ENCODE measurements at places on chromosomes 5 and 9.

DNA sequence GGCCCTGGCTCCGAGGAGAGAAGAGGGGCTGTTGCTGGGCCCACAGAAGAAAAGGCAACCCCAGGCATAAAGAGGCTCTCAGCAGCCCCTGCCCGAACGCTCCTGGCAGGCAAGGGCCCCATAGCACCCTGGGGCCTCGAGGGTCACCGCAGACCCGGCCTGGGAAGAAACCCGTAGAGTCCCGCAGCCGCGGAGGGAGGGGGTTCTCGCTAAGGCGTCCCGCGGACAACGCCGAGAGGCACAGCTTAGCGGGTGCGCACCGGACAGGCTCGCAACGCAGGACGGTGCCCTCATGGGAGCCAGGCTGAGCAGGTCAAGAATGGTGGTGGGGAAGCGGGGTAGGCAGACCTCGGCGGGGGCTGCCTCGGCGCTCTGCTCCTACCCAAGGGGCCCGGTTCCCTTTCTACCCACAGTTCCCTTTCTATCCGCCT, 6.7 kb downstream of the PITX1 start:
- no peak for DNase-seq

DNA sequence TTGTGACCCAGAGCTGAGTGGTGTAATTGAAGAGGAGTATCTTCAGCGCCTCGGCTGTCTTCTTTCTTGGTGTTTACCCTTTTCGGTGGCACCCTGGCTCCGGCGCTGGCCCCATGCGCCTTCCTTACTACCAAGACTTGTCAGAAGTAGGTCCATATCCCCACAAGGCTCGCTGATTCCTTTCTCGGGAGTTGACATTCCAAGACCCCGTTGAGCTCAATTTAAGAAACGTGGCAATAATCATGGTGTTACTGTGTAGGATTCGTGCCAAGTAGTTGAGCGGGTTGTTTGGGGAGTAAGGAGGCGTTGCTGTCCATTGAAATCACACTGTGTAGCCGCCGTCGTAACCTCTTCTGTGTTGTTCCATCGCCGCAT, 795 bp downstream of the NDUFAF2 start:
- peak; percentile 19 for DNase-seq

GRCh38 chr9:131253891-131254491, 22.3 kb downstream of the FAM78A start:
- no peak for DNase-seq

- no peak for DNase-seq
Measured at GRCh38 chr9:134545543-134546245, 95.9 kb upstream of the COL5A1 start.

GRCh38 chr9:93185266-93186214, 1.6 kb downstream of the WNK2 start:
- DNase-seq, result no peak

GRCh38 chr9:19022206-19022605, 10.8 kb downstream of the SAXO1 start:
- no peak for DNase-seq

DNA sequence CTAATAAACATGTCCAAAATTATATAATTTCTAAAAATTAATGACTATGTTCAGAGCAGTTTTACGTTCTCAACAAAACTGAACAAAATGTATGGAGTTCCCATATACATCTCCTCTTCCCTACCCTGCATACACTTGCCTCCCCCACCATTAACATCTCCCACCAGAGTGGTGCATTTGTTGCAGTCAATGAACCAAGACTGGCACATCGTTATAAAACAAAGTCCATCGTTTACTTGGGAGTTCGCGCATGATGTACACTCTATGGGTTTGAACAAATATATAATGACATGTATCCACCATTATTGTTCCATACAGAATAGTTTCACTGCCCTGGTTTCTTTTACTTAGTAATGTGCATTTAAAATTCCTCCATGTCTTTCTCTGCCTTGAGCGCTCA, 130.1 kb downstream of the APBA1 start:
- DNase-seq, result no peak

DNA sequence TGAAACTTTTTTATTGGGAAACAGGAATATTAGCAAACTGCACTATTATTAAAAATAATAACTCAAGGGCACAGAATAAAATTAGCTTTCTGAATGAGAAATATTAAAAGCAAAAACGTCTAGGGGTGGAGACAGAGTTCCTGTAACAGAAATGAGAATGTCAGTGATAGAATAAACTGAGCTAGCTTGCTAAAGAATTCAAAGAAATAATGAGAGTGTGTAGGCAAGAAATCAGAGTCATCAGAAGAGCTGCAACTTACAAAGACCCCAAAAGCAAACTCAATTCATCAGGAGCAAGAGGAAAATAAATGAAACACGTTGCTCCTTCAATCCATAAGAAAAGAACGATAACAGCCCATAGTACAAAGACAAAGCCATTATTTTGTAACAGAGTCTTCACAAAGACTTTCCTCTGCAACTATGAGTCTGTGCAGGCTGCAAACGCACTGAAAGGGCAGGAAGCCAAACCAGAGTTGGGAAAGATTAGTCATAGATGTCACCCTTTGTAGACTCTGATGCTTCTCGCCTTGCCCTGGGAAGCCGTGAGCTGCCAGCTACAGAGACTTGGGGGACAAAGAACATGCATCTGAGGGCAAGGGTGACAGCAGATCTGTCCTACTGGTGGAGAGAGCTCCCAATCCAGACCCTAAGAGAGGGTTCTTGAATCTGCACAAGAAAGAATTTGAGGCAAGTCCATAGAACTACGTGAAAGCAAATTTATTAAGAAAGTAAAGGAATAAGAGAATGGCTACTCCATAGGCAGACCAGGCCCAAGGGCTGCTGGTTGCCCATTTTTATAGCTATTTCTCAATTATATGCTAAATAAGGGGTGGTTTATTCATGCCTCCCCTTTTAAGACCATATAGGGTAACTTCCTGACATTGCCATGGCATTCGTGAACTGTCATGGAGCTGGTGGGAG, 40.8 kb downstream of the SHC3 start:
- no peak for DNase-seq

GRCh38 chr5:1211701-1212100, 10.3 kb downstream of the SLC6A19 start:
- DNase-seq, result no peak

DNA sequence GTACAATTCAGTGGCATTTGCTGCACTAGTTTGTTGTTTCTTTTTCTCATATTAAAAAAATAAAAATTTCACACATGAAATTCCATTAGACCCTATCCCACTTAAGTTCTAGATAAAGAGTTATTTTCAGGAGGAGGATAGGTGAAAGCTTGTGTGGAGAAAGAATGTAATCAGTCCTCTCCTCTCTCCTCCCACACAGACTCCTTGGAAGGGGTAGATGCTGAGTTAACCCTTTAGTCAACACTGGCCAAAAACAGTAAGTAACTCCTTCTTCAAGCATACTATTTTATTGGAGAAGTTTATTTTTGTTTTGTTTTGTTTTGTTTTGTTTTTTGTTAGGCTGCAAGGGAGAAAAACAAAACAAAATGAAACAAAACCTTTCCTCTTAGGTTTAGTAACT, 30.6 kb upstream of the LMNB1 start:
- no peak for DNase-seq

DNA sequence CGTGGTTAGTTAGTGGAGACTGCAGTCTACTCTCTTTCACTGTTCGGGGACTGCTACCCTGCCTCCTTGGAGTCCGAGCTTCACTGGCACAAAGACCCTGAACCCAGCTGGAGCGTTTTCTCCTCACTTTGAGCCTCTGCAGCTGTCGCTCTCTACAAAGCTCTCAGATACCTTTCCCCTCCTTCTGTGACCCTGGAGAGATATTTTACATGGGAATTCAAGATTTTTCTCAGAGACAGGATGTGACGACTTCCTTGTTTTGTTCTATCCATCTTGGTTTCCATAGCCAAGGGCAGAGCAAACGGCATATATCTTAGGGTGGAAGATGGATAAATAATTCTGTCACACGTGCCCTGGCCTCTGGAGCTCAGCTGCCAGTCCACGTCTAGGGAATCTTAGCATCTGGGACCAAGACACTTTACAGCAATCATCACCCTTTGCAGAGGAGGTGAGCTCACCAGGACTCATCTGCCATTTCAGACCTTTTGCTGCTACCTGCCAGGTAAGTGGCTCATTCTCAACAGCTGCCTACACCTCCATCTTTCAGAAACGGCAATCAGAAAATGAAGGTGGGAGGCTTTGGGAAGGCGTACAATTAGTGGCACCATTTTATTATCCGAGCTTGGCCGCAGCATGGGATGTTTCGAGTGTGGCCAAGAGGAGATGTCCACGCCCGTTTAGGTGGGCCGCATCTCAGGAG, at the start of gene BTNL9:
Gene BTNL9, plus strand, starts transcription at position 336 of the 700 bp plus-strand sequence. CDS start 5,224 bp downstream, outside the sequence.
- DNase-seq, result no peak

GRCh38 chr9:133089271-133089671, 27.5 kb downstream of the CEL start:
- DNase-seq, result no peak

DNA sequence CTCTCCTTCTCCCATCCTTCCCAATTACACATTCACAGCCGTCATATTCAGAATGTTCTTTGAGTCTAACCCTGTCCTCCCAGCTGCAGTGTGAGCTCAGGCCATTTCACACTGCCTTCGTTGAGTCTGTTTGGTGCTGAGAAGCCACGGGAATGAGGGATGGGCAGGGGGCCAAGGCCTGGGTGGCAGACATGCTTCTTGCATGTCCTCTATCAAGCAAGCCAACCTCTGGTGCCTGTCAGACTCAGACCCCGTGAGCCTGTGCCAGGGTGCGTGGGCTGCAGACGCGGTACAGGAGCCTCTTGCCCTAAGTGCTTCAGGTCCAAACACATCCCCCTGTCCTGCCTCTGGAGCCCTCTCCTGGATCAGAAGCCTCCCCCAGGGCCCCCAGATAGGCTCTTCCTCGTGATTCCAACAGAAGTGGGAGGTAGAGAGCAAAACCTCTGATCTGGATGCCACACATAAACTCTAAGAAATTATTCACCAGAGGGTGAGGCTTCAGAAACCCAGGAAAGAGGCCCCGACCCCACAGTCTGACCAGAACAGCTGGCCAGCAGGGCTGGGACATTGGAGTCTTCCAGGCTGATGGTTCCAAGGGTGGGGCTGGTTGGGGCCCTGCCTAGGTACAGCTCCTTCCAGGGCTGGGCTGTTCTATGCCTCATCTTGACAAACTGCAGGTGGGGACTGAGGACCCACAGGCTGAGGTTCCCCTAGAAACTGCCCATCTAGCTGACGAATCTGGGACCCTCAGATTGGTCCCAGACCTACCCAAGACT, 46.7 kb upstream of the CDKN2AIPNL start:
- no peak for DNase-seq

DNA sequence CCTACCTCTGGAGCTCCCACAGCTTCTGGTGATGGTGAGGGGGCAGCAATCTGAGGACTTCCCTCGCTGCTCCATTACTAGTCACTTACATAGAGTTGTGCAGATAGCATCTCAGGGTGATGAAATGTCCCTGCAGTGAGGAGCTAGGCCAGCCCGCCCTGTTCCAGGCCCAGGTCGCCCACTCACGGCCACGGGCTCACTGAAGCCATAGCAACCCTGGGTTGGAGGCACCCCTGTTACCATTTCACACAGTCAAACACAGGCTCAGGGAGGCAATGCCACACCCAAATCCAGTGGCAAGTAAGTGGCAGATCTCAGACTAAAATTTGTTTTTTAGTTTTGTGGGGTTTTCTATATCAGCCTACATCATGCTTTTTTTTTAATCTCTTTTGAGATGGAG, 19.6 kb downstream of the SH2D3C start:
- DNase-seq, result no peak

GRCh38 chr9:120775859-120776258, 17.4 kb downstream of the FBXW2 start:
- DNase-seq, result no peak

GRCh38 chr5:181181650-181182565, 23.1 kb downstream of the TRIM7 start:
- peak; percentile 64 for DNase-seq

GRCh38 chr5:55715519-55716078, 3.5 kb upstream of the SLC38A9 start:
- no peak for DNase-seq

- peak; percentile 66 for DNase-seq
Measured at GRCh38 chr9:113620377-113621161, 157.0 kb downstream of the RGS3 start.

DNA sequence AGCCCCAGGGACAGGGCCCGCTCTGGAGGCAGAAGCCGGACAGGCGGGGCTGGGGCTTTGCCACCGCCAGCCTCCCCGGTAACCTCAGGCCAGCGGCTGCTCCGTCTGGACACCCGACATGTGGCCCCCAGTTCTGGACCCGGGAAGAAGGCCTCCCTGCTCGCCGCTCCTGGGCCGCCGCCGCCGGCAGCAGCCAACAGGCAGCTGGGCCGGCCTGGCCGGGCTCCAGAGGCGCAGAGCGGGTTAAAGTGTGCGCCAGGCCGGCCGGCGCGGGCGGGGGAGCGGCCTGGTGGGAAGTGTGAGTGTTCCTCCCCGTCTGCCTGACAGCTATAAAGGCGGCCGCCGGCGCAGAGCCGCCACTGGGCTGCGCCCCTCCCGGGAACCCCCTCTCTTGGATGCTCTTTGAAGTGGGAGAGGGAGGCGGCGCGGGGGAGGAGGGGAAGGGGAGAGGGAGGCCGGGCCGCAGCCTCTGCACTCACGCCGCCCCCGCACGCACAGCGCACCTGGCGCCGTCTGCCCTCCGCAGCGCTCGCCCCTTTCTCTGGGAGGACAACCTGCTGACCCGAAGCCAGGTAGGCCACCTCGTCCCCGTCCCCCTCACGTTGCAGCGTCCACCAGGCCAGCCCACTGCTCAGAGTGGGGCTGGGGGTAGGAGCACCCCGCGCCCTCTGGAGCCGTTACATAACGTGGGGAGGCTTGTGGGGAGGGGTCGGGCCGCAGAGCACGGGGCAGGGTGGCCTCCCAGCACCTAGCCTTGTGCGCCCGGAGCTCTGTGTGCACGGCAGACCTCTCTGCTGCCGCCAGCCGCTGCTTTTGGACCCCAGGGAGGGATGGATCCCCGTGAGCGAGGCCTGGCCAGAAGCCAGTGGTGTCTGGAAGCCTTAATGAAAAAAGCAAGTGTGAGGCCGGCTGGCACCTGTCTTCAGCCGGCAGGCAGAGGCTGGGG, at the start of gene ADAMTSL2:
Gene ADAMTSL2, plus strand, starts transcription at position 359 of the 946 bp plus-strand sequence. CDS start 2,009 bp downstream, outside the sequence.
- no peak for DNase-seq

DNA sequence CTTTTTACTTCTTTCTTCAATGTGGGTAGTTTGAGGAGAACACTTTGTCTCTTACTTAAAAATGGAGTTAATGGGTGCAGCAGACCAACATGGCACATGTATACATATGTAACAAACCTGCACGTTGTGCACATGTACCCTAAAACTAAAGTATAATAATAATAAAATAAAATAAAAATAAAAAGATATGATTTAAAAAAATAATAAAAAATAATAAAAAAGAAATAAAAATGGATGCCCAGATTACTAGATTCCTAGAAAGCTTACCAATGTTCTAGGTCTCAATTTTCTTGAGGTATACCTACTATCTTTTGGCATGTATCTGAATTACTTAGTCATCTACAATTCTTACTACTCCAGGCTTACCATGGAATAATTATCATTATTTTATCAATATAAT, 2001.6 kb upstream of the CDH9 start:
- DNase-seq, result no peak
